ENCODE measurements at places on chromosomes 16 and 17. TPM values are rescaled to one million over a fixed set of nuclear protein-coding genes. Genes with fewer than 3 reads are reported as not detected.

DNA sequence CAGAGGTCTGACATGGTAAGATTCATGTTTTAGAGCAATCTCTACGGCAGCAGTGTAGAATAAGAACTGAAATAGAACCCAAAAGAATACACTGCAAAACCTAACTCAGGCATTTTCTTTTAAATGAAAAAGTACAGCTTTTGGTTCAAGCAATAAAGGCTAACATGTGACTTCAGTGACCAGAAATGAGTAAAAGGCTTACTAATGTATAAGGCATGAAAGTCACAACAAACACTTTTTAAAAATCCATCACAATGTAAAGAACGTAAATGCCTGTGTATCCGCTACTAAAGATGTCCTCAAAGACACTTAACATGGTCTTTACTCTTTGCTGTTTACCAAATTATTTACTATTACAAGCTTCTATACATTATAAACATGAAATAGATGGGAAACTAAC lies 16.6 kb downstream of the KIAA0753 start:
- no peaks in the 10 kb centered on the region for H3K36me3 ChIP-seq
- no peak overlapping the region for H3K27ac ChIP-seq
- no peaks in the 10 kb centered on the region for H3K4me1 ChIP-seq
- no peak overlapping the region for H3K4me3 ChIP-seq

DNA sequence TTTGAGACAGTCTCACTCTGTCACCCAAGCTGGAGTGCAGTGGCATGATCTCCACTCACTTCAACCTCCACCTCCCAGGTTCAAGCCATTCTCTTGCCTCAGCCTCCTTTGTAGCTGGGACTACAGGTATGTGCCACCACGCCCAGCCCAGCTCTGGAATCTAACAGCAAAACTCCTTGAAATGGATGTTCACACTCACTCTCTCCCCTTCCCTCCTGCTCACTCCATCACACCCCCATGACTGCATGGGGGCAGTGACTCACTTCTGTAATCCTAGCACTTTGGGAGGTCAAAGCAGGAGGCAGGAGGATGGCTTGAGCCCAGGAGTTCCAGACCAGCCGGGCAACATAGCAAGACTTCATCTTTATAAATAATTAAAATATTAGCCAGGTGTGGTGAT lies 11.1 kb upstream of the TFAP4 start:
- H3K27ac ChIP-seq: no peak overlapping the region
- DNase-seq: no peak
- H3K4me3 ChIP-seq: no peak overlapping the region
- no peaks in the 10 kb centered on the region for H3K36me3 ChIP-seq
- H3K27me3 ChIP-seq: no peaks in the 10 kb centered on the region

DNA sequence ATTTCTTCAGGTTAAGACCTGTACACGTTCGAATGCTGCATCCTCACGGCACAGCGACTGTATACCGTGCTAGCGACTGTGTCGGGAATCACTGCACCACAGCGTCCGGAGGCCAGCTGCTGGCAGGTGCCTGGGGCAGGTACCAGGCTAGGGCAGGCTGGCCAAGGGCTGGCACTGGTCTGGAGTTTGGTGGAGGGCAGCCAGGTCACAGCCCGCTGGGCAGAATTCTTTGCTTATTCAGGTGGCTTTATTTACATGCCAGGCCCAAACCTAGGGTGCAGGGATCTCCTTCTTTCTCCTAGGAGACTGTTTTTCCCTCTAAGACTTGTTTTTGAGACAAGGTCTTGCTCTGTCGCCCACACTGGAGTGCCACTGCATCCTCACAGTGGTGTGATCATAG lies 37.9 kb downstream of the COTL1 start:
- no peaks in the 10 kb centered on the region for H3K36me3 ChIP-seq
- DNase-seq: no peak
- no peak overlapping the region for H3K27ac ChIP-seq
- no peak overlapping the region for H3K4me3 ChIP-seq
- H3K4me1 ChIP-seq: no peaks in the 10 kb centered on the region

Gene GAS2L2
- total RNA-seq: 0.09 TPM

Gene HSD17B2
- not detected for total RNA-seq

Gene MYH1
- not detected for total RNA-seq
